ENCODE measurements at places on chromosomes 2 and 18. TPM values are rescaled to one million over a fixed set of nuclear protein-coding genes. Genes with fewer than 3 reads are reported as not detected.

GRCh38 chr2:122500316-122501105, 745.1 kb downstream of the TSN start:
- no peak for DNase-seq

- no peak for DNase-seq
These were observed 228.2 kb downstream of the CCDC178 start for GRCh38 chr18:33212363-33212762.

DNA sequence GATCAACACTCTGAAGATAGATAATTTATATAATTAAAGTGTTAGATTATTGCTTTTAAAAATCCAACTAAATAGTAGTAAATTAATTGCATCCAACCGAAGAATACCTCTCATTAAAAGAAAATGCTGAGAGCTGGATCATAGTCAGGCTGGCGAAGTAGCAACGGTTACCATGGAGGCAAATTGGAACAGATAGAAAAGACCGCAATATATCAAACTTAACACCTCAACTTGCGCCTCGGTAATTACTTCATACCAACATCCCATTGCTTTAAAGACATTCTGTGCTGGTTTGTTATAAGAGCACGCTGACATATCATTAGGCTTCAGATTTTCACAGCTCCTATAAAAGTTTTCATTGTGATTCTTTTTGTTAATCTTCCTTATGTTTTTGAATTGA, 183.8 kb upstream of the ZC3H15 start:
- no peak for DNase-seq

Gene GBX2
- not detected for total RNA-seq

Gene CABLES1
- total RNA-seq, result 1.8 TPM
